DMS53 (cell line): ENCODE measurements at places on chromosomes 7 and 10.

DNA sequence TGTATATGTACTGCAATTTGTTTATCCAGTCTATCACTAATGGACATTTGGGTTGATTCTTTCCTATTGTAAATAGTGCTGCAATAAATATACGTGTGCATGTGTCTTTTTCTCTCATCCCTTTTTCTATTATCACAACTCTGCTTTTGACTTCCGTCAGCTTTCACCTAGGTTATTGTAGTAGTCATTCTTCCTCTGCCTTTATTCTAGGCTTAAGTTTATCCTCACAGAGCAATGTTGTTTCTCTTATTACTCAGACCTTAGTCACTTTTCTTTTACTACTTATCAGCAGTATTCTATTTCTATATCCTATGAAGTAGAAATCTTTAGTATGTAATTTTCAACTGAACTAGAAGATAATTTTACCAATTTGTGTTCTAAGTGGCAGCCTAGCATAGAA lies 175.3 kb upstream of the SEMA3E start:
- no peak for DNase-seq

GRCh38 chr7:3730276-3730675 lies 429.2 kb downstream of the SDK1 start:
- DNase-seq, result no peak

GRCh38 chr7:137243741-137244140 lies 99.8 kb downstream of the PTN start:
- DNase-seq, result no peak

DNA sequence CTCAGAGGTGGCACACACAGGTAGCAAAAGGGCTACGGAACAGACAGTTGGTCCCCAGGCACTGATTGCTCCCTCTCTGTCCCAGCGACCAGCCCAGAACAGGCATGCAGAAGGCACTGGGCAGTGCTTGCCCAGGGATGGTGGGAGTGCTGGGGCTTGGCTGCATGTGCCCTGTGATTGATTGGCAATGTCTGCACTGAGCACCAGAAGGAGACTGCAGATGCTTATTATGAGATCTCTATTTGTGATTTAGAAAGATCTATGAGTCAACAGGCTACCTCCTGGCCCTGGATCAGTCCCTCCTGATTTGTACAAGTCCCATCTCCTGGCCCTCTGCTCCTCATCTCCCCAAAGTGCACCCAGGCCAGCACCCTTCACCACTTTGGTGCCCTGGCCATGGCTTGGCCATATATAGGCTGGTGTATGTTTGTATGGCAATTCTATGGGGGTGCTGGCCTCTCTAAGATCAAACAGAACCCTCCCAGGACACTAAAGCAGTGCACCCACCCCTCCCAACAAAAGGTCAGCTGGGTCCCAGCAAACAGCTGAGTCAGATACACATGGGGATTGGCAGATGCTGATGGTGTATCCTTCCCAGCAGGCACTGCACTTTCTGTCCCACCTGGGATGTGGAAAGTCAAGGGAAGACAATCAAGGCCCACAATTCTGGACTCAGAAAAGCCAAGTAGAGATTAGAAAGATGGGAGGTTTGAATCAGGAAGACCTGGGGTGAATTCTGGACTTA lies 30.9 kb downstream of the CAMK2B start:
- DNase-seq, result no peak

DNA sequence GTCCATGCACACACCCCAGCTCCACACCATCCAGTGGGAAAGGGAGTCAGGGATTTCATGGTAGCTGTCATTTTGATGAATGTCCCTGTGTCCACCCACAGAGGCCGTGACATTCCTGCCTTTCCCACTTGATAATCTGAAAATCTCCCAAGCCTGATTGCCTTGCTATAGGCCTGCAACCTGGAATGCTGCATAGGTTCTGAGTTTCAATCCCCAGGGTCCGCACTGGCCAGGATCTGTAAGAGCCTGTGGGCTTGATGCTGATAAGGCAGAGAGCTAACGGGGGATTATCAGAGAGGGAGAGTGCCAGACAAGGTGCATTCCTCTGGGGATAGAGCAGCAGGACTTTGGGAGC lies 57.5 kb downstream of the RBM20 start:
- no peak for DNase-seq

DNA sequence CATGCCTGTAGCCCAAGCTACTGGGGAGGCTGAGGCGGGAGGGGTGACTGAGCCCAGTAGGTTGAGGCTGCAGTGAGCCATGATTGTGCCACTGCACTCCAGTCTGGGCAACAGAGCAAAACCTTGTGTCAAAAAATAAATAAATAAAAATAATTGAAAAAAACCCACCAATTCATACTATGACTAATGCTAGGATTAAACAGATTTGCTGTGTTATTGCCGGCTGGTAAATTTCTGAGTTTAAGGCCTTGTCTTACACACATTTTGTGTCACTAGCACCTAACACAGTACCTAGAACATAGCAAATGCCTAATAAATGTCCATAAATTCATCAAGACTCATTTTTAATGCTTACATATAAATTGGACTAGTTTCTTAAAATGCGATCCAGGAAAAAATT lies 8.7 kb downstream of the ESYT2 start:
- DNase-seq, result no peak

- DNase-seq, result no peak
Observed at GRCh38 chr10:71290331-71290730, 28.7 kb upstream of the SLC29A3 start.

- DNase-seq, result no peak
Observed at GRCh38 chr7:1920266-1920681, 250.2 kb downstream of the ELFN1 start.

- DNase-seq, result no peak
Observed at GRCh38 chr10:33746836-33747268, 412.4 kb upstream of the NRP1 start.

DNA sequence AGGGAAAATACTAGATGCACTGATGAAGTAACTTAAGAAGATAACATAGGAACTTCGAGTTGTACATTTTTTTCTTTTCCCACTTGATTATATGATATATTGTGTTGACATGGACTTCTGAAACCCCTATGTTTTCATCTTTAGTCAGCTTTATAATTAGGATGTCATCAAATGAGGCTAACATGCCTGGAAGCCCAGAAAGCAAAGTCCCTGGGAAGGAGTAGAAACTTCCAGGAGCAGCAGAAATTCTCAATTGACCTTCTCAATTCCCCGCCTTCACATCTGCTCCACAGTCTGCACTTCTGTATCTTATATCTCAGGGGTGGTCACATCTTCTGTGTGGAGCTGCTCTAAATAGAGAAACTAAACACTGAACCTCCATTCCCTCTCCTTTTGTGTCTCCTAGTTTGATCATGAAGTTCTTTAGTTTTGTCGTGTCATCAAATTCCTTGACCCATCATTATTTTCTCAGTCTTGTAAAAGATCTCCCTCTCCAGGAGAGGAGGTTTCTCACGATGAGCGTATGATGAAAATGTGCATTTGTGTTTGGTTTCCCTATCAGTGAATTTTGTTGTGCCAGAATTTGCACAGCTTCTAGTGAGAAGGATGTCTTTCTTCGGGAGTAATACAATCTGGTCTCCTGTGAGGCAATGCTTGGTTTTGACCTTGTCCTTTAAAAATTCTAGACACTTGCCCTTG lies 303.3 kb downstream of the SUGCT start:
- no peak for DNase-seq

DNA sequence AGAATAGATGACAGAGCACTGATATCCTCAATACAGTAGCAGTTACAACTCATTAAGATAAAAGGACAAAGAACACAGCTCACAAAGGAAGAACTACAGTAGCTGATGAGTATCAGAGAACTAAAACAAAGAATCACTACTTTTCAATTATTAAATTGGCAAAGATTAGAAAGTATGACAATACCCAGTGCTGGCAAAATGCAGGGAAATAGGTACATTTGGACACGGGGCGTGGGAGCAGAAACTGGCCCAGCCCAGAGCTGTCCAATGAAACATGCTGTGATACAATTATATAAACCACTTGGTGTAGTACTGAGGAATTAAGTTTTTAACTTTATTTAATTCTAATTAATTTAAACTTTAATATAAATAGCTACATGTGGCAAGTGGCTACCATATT lies 226.3 kb downstream of the MLLT10 start:
- DNase-seq, result no peak

GRCh38 chr10:2145491-2145890 lies 408.2 kb upstream of the ADARB2 start:
- no peak for DNase-seq

GRCh38 chr10:125225051-125225450 lies 64.7 kb upstream of the CTBP2 start:
- DNase-seq, result no peak

GRCh38 chr10:70683601-70683934 lies 11.3 kb downstream of the ADAMTS14 start:
- no peak for DNase-seq

GRCh38 chr7:78594156-78594555 lies 795.6 kb downstream of the PHTF2 start:
- no peak for DNase-seq

DNA sequence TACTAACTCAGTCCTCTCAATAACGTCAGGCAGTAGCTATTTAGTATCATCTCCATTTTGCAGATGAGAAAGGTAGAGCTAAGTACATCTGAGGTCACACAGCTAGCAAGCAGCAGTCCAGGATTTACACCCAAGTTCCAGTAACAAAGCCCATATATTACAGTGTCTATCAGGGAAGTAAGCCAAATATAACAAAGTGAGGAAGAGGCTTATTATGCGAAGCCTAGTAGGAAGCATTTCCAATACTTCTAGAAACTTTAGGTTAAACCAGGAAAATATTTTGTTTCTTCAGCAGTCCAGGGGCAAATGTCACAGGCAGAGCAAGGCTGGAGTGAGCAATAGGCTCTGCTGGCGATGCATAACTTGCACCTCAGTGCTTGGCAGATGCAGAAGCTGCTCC lies 53.9 kb downstream of the NOC3L start:
- DNase-seq, result no peak

- DNase-seq, result no peak
Observed at GRCh38 chr7:50266635-50267386, 37.7 kb upstream of the IKZF1 start.

- DNase-seq, result no peak
Observed at GRCh38 chr7:33816106-33816505, 89.2 kb upstream of the BMPER start.

DNA sequence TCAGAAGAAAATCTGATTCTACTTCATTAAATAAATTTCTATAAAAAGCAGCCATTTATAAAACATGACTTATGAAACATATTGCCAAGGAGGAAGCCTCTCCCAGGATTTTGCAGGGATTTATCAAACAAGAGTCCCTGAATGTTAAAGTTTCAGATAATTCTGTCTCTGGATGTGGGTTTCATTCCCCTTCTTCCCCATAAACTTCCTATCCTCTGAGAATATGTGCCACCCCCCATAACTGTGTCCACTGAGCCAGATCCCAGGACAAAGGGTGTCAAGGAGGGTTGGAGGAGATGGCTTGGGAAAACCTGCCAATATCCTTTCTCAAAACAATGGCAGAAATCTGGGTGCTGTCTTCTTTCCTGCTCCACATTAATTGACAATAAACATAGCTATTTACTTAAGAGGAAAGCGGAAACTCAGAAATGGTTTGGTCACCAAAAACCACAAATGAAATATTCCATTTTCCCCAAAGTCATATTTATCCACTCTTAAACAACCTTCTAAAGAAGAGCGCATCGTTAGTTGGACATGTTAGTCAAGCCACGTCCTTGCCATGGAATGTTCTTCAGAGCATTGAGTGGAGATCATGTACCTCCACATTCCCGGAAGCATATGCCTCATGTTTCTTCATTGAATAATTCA lies 54.3 kb upstream of the AKR1E2 start:
- no peak for DNase-seq

GRCh38 chr10:70742537-70743429 lies 42.4 kb downstream of the TBATA start:
- DNase-seq, result no peak

- DNase-seq, result no peak
Observed at GRCh38 chr10:36504758-36505157, 620.6 kb upstream of the ANKRD30A start.

GRCh38 chr7:151794508-151795167 lies 82.3 kb downstream of the PRKAG2 start:
- DNase-seq, result no peak

GRCh38 chr7:101934618-101935017 lies 117.2 kb downstream of the CUX1 start:
- DNase-seq, result no peak

DNA sequence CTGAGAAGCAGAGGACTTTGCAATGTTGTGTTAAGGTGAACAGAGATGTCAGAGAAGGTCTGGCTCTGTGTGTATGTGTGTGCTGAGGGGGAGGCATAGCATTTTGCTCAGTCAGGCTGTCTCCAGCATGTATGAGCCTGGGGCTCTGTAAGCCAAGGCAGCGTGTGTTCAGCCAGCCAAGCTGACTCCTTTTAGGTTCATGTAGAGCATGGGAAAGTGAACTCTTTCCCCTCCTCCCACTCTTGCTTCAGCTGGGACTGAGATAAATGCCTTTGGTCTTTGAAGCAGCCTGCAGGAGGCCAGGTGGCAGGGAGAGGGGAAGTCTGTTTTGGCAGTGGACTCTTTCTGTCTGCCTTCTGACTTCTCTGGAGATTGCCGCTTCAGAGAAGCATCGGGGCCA lies 3.8 kb downstream of the SFXN2 start:
- no peak for DNase-seq

DNA sequence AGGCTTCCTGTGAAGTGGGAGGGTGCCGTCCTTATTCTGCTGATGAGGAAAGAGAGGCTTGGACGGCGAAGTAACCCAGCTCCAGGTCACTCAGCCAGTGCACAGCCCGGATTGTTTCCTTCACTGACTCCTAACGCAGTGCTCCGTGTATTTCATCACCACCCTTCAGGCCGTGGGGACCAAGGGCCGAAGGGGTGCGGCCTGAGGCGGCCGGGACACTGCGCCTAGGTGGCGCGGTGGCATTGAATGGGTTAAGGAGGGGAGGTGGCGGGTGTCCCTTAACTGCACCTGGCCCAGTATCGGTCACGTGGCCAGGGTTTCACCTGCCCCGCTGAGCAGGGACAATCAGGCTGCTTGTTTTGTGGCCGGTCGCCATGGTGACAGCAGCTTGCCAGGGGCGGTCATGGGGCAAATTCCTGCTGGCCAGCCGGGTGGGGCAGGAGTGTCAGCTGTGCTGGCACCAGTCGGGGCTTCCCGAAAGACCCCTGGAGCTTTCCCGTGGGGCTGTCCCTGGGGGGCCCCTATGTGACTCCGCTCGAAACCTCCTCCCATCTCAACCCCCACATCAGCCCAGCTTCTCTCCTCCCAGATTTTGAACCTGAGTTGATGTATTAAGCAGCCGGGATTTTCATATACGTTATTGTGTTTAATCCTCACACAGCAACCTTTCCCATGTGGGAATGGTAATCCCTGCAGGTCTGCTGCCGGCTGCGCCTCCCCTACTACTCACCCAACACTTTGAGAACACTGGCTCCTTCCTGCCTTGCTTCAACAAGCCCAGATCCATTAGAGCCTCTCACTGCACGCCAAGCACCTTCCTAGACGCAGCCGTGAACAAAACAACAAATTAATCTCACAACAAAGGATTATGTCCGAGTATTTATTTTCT lies 4.4 kb upstream of the ABHD11 start:
- DNase-seq, result peak; percentile 100

- DNase-seq, result no peak
Observed at GRCh38 chr10:121539786-121540185, 58.5 kb downstream of the FGFR2 start.

- no peak for DNase-seq
Observed at GRCh38 chr10:92470026-92470425, 103.9 kb downstream of the IDE start.
